ENCODE measurements at places on chromosomes 6 and 20. TPM values are rescaled to one million over a fixed set of nuclear protein-coding genes. Genes with fewer than 3 reads are reported as not detected.

- DNase-seq, result no peak
These were observed 38.5 kb downstream of the PANK2 start for GRCh38 chr20:3927486-3928291.

DNA sequence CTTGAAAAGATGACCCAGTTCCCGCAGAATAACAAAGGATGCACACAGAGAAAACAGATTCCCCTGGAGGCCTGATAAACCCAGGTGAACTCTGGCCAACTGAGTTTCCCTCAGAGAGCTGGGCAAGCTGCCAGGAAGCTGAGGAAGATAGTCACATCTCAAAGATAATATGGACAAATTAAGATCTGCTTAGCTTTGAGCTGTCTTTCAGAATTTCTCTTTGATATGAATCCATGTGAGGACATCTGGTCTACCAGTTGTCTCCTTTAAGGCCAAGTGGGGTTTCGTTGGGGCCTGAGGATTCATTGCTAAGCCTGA is 59.5 kb downstream of the ID4 start:
- DNase-seq, result no peak

GRCh38 chr6:161137839-161138542 is 135.9 kb downstream of the AGPAT4 start:
- no peak for DNase-seq

The HLA-DPA1 gene
- total RNA-seq, result 8.7 TPM

- DNase-seq, result peak; percentile 42
These were observed 424.2 kb downstream of the FOXA2 start for GRCh38 chr20:22160101-22160652.

DNA sequence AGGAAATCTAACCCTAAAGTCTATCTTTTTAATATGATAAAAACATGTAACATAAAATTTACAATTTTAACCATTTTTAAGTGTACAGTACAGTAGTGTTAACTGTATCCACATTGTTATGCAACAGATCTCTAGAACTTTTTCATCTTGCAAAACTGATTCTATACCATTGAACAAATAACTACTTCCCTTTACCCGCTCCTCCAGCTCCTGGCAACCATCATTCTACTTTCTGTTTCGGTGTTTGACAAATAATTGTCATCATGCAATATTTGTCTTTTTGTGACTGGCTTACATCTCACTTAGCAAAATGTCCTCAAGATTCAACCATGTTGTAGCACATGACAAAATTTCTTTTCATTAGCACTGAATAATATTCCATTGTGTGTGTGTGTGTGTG is 203.2 kb downstream of the SIM1 start:
- DNase-seq, result no peak

- peak; percentile 60 for DNase-seq
These were observed 296.8 kb downstream of the UTRN start for GRCh38 chr6:144581812-144582537.

DNA sequence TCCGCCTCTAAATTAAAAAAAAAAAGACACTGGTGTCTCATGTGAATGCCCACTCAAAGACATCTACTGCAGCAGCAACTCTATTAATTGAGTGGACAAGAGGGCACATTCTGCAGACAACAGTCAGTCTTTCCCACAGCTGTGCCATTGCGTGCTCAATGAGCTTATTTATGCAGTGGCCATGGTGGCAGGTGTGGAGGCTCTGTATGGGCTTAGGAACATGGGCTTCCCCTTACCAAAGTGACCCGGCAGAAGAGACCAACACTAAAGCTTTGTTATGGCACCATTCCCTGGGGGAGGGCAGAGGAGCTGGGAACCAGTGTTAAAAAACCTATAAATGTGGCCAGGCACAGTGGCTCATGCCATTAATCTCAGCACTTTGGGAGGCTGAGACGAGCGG is 4.2 kb upstream of the VAPB start:
- DNase-seq, result no peak

The MOCS1 gene
- 11.3 TPM for total RNA-seq

DNA sequence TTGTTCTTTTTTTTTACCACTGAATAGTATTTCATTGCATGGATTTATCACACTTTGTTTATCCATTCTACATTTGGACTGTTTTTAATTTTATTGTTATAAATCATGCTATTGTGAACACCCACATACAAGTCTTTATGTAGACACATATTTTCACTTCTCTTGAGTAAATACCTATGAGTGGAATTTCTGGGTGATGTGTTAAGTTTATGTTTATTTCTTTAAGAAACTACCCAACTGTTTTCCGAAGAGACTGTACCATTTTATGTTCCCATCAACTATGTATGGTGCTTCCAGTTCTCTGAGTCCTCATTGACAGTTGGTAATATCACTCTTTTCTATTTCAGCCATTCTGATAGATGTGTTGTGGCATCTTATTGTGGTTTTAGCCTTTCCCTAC is 54.0 kb downstream of the RIN2 start:
- DNase-seq, result no peak

GRCh38 chr6:18350712-18351111 is 36.4 kb upstream of the RNF144B start:
- DNase-seq, result no peak

DNA sequence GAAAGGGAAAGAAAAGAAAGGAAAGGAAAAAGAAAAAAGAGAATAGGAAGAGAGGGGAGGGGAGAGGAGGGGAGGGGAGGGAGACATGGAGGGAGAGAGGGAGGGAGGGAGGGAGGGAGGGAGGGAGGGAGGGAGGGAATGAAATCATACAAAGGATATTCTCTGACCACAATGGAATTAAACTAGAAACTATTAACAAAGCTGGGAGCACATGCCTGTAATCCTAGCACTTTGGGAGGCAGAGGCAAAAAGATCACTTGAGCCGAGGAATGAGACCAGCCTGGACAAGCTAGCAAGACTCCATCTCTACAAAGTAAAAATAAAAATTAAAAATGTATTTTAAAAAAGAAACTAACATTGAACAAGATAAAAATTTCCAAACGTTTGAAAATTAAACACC is 62.8 kb downstream of the ILRUN start:
- no peak for DNase-seq

The MICB gene
- total RNA-seq, result 4.9 TPM

GRCh38 chr6:25831532-25832306 is at the start of gene SLC17A1:
Gene SLC17A1, minus strand, starts transcription at chr6:25832052. Its CDS starts 1,495 bp downstream, at chr6:25830557.
- DNase-seq, result no peak
